ENCODE measurements at places on chromosomes 6 and 20.

DNA sequence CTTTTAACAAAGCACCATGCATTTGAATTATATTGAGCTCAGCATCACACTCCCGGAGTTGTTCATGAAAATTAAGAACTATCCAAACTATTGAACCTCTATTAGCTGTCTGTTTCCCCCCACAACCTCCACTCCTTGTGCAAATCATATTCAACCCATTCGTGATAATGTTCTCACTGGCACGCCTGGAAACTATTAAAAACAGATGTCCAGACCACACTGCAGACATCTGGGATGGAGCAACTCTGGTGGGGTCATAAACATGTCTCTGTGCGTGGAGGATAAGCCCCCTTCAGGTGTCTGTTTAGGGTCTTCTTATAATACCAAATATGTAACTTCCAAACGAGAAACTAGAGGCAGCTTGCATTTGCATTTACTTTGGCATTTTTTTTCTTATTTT lies 193.7 kb downstream of the TFAP2A start:
- no peak for DNase-seq

DNA sequence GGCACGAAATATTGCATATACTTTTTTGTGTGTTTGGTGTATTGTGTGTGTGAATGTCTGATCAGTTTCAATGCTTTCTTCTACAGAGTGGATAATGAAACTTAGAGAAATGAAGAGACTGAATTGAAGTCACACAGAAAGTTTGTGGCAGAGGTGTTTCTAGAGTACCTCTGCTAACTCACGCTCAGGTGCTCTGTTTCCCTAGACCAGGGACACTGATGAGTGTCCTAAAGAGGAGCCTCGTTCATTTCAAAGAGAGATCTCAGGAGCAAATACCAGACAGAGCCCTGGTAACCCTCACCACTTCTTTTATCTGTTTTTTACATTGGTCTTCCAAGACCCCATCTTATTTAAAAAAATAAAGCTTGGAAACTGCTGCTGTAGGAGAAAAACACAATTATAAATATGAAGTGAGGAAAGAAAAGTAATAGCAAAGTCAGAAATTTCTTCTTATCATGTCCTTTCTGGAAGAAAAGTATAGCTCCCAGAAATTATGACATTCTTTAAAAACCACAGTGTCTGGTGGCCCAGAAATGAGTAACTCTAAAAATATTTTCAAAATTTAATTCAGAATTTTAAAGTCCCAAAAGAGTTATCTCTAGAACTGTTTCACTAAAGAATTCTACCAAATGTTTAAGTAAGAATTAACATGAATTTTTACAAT lies 720.6 kb downstream of the RFPL4B start:
- peak; percentile 64 for DNase-seq

DNA sequence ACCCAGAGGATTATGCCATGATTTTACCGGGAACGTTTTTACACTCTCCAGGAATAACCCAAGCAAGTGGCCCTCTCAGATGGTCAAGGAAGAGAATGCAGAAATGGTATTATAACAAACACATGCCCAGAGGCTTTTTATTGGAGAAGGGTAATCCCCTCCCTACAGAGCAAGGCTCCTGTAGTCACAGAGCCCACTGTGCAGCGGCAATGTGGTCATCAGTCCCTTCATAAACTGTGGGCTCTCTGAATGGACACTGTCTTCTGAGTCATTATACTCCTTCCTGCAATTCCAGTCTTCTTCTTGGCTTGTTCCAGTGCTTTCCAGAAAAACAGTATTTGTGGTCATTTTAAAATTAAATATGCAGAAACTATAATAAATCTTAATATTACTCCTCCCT lies 74.7 kb downstream of the LAMA4 start:
- DNase-seq: peak; percentile 32

DNA sequence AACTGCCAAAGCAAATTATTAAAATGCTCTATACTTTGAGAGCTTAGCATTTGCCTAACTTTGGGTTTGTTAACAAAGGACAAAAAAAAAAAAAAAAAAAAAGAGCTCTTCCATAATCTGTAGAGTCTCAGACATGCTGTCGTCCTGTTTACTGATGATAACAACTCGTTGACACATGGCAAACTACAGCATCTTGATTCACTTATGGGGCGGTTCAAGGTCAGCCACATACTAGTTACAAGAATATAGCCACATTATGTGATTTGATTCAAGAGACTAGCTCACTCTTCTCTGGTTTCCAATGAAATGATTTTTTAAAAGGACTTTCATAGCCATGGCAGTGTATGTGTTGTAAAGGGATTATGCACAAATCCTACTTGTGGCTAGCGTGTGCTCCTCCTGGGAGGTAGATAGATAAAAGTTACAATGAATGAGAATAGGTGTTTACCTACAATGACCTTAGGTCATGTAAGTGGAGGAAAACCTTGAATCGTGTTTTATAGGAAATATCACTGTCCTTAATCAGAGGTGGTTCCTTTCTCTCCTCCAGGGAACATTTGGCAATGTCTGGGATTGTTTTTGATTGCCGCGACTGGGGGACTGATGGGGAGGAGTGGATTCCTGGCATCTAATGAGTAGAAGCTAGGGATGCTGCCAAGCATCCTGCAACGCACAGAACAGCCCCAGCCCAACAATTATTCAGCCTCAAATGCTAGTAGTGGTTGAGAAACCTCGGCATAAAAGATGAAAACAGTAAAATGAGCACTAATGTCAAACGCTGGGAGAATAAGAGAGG lies 969.2 kb upstream of the SLC35B3 start:
- peak; percentile 44 for DNase-seq

GRCh38 chr20:52577696-52578095 lies 386.1 kb upstream of the ZFP64 start:
- DNase-seq: no peak

- no peak for DNase-seq
These were observed 498.2 kb upstream of the CITED2 start for GRCh38 chr6:139872665-139873064.

DNA sequence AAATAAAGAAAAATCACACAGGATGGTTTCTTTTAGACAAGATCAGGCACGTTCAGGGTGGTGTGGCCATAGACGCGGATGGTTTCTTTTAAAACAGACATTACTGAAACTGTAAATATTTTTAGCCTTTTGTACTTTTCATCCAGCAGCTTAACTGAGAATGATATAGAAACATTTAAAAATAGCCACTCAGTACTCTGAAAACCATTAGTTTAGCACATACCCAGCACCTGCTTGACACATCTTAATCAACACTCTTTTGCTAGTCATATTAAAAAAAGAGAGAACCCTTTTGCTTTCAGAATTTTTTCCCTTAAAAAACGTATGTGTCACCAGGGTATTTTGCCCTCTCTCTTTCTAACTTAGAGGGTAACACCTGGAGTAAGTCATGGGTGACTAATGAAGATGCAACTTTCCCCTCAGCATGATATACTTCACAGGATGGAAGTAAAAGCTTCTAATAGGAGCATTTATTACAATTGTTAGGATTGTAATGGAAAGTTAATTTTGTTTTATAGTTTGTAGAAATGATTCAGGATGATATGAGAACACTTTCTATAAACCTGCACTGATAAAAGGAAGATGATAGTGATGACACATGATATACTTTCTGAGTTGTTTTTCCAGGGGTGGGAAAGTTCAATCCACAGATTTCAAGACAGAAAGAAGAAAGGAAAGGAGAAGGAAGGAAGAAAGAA lies 45.2 kb downstream of the BACH2 start:
- no peak for DNase-seq

DNA sequence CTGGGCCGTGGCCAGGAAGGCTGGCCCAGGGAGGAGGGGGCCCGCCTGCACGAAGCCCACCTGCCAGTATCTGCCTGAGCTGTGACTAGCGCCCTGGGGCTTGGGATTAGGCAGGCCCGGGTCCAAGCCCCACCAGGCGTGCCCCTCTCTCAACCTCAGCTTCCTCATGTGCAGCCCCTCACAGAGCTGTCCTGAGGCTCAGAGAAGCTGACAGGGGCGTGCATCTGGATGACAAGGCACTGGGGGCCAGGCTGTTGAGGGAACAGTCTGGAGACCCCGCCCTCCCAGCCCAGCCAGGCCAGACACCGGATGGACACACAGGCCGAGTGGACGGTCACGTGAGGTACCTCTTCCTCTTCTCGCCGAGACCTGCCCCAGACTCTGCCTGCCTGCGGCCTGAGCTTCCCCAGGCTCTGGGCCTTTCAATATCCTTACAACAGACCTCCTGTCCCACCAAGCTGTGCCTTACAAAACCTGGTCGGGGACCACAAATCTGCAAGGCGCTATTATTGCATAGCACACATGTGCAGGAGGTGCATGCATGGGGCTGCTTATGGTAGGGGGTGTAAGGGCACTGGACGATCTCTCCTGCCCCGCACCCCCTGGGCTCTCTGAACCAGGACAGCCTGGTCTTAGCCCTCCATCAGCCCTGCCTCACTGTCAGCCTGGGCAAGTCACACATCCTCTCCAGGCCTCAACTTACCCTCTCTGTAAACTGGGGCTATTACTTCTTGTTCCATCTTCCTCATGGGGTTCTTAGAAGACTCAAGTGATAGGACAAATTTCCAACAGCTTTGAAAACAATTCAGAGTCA lies 20.0 kb downstream of the NOL4L start:
- DNase-seq: no peak

DNA sequence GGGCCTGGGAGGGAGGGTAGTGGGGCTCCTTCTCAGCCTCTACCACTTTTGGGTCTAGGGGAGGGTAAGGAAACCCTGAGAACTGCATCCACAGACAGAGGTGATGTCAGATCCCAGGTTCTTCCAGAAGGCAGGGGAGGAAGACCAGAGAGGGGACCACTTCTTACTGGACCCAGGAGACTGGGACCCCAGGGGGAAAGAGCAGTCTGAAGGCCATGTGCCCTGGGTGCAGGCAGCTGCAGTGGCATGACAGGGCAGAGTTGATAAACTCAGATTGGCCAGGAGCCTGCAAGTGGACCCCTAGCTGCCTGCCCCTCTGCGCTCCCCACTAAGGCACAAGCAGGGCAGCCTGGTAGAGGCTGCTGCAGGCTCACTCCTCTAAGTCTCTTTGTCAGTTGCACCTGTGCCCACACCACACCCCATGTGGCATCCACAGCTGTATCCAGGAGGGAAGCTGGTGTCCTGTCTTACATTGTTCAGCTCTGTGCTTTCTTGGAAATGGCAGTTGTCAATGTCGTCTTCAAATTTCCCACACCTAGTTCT lies 2.7 kb downstream of the CST9L start:
- DNase-seq: no peak

DNA sequence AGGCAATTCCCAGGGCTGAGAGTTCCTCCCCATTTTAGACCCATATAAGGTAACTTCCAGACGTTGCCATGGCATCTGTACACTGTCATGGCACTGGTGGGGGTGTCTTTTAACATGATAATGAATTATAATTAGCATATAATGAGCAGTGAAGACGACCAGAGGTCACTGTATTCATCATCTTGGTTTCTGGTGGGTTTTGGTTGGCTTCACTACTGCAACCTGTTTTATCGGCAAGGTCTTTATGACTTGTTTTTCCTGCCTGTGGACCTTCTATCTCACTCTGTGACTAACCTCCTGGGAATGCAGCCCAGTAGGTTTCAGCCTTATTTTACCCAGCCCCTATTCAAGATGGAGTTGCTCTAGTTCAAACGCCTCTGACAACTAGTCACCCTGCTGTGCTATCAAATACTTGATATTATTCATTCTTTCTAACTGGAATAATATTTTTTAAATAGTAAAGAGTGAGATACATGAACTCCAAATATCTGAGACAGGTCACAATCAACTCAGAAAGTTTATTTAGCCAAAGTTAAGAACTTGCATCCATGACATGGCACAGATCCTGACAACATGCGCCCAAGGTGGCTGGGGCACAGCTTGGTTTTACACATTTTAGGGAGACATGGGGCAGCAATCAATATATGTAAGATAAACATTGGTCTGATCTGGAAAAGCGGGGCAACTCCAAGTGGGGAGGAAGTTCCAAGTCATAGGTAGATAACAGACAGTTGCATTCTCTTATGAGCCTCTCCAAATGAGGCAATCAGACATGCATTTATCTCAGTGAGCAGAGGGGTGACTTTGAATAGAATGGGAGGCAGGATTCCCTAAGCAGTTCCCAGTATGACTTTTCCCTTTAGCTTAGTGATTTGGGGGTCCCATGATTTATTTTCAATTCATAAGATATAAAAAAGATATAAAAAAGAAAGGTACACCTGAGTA lies 1.2 kb upstream of the UFL1 start:
- DNase-seq: peak; percentile 79

Data from fibroblast of lung (primary cell).